Activated CD8-positive, alpha-beta memory T cell treated with anti-CD3 and anti-CD28 coated beads, Interleukin-2, amount 10 ng/mL, durations not matched to agents 7 days and 5 days (primary cell): ENCODE measurements at places on chromosomes 12 and 14. TPM values are rescaled to one million over a fixed set of nuclear protein-coding genes. Genes with fewer than 3 reads are reported as not detected.

KRT83 gene
- total RNA-seq = not detected

EIF2S3B gene
- 0.87 TPM for total RNA-seq

FAM90A1 gene
- total RNA-seq = not detected

- no peak overlapping the region for H3K4me3 ChIP-seq
- DNase-seq = no peak
- H3K36me3 ChIP-seq = no peaks in the 10 kb centered on the region
Observed at GRCh38 chr12:27554421-27555186, 30.6 kb downstream of the PPFIBP1 start.

- H3K4me1 ChIP-seq = peaks cover 2% of the 10 kb centered on the region
- no peak overlapping the region for H3K27ac ChIP-seq
Observed at GRCh38 chr14:23141706-23142444, 22.8 kb upstream of the CEBPE start.

- no peaks in the 10 kb centered on the region for H3K36me3 ChIP-seq
- no peak for DNase-seq
- no peaks in the 10 kb centered on the region for H3K27me3 ChIP-seq
- H3K27ac ChIP-seq = no peak overlapping the region
- H3K4me1 ChIP-seq = no peaks in the 10 kb centered on the region
Observed at GRCh38 chr12:127819056-127819455, 447.9 kb upstream of the TMEM132C start.

DNA sequence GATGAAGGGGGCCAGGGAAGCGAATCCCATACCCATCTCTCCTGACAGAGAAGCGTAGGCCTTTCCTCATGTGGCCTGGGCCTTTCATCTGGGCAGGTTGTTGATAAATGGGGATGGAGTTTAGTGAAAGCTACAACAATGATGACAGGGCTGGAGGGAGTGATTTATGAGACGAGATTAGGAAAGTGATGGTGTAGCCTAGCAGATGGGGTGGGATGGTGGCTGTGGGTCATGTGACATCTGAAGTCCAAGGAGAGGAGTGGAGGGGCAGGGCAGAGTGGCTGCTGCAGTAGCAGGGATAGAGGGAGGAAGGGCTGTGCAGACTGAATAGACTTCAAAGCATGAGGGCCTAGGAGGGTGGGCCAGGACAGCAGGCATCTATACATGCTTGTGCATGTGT is 85.5 kb downstream of the ADCK1 start:
- H3K36me3 ChIP-seq = peaks cover 2% of the 10 kb centered on the region
- DNase-seq = no peak
- no peak overlapping the region for H3K27ac ChIP-seq
- no peaks in the 10 kb centered on the region for H3K27me3 ChIP-seq
